Left ventricle myocardium superior (tissue), 1 donor: ENCODE measurements at places on chromosomes 2 and 18. TPM values are rescaled to one million over a fixed set of nuclear protein-coding genes. Genes with fewer than 3 reads are reported as not detected.

Gene PLGLB1
- 2.7 TPM for total RNA-seq

Gene EMILIN1
- 15.7 TPM for total RNA-seq

Gene NYAP2
- not detected for total RNA-seq

Gene PSTPIP2
- 2.7 TPM for total RNA-seq

Gene MAPK4
- total RNA-seq = 28.8 TPM

Gene SERPINB2
- total RNA-seq = not detected

Gene INHBB
- 2.8 TPM for total RNA-seq

DNA sequence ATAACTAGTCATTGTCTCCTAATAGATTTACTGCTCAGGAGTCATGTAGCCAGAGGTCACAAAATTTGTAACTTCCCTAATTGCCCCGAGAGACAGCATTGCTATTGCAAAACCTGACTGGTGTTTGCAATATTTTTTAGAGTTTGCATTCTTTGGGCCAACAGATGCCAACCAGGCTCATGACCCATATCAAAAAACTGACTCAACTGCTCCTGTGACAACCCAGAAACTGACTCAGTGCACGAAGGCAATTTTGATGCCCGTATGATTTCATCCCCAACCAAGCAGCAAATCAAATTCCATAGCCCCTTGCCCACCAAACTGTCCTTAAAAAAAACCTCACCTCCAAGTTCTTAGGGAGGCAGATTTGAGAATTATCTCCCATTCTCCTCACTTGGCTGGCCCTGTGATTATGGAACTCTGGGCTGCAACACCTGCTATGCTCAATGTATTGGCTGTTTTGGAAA, 951.3 kb downstream of the TSN start:
- DNase-seq = no peak

- no peak for DNase-seq
Measured at GRCh38 chr2:203824603-203825002, 43.0 kb upstream of the CTLA4 start.

GRCh38 chr18:47179520-47179919, 3.4 kb upstream of the IER3IP1 start:
- no peak for DNase-seq

DNA sequence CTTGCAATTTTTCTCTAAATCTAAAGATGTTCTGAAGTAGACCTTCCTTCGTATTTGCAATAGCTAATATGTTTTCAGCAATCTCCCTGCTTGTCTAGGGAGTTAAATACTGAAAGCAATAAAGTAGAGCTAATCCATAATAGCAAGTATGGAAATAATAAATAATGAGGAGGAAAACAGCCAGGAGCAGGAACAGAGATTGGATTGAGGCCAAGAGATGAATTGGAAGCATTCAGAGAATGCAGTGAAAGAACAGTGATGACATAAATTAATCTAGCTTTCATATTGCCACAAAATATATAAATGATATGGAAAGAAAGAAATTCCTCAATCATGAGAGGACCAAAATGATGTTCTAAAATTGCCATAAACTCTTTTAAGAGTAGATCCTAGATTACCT, 679.7 kb downstream of the METTL4 start:
- no peak for DNase-seq

DNA sequence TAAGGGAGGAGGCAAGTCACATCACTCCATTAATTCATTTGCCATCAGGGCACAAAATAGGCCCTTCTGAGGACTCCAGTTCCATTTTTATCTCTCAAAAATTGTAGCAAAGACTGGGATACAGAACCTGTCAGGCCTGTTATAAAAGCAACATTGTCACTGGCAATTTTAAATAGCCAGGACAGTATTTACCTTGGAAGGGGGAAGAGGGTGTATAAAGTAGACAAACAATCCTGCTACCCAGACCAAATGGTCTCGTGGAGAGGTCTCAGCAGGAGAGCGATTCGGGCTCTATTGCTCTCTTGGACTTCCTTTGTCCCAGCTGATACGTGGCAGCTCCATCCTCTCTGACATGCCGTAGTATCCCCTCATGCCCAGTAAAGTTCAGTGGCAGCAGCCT, 740.3 kb upstream of the HS6ST1 start:
- DNase-seq = no peak

DNA sequence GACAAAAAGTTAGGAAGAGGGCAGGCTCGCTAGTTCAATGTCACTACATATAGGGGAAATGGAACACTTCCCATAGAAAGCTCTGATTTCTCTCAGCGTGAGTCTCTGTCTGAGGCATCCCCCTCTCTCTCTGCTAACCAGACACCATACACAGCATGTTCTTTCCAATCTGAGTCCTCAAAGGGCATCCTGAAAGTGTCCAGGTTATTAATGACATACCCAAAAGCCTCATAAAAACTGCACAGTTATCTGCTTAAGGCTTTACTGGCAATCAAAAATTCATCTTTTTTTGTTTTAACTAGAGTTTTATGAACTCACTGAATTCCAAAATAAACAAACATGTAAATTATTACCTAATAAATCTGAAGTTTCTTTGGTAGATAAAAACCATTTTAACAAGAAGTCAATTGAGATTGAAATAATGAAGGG, 137.4 kb downstream of the AFF3 start:
- DNase-seq = no peak

DNA sequence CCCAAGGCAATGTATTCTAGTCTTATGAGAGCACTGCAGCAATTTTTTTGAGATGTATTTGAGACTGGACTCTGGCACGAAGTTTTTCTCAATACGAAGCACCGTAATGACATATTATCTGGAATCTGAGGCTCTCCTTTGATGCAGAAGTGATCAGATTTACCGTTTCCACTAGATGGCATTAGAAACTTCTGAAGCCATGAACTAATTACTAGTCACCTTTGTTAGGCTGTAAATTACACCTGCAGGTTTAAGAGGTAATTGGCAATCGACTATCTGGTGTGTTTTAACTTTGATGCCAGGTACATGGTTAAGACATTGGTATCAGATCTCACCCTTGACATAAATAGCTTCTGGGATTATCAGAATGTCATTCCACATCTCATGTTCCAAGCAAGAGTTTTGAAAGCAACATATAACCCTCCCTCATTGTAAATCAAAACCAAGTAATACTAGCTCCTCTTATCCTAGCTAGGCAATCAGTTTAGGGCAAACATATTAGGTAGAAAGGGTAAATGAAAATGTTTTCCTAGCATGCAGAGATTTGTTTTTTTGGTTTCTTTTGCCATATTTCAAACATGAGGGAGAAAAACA, 254.6 kb upstream of the SPRED2 start:
- no peak for DNase-seq

DNA sequence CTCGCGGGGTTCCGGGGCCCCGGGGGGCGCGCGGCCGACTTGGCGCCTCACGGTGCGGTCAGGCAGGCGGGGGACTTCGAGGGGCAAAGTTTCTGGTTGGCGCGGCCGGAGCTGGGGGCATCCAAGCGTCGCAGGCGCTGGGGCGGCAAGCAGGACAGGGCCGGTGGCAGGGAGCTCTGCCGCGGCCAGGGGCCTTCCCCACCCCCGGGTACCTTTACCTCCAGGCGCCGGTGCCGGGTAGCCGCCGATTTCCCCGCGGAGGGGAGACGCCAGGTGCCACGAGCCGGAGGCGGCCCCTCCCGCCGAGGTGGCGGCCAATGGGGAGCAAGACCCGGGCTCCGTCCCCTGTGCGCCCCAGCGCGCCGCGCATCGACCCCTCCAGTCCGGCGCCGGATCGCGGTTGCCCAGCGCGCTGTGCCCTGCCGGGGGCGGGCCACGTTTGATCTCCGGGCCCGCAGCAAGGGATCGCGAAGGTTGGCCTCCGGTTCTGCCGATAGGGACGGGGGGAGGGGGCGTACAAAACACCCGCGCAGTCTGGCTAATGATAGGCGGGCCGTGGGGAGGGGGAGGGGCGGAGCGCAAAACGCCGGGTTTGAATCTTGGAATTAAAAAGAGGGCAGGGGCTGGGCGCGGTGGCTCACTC, at the start of gene ST8SIA5:
Gene ST8SIA5 (minus strand): TSS at position 495 of the 643 bp plus-strand sequence. CDS start 545 bp downstream, outside the sequence.
- DNase-seq = peak; percentile 54

DNA sequence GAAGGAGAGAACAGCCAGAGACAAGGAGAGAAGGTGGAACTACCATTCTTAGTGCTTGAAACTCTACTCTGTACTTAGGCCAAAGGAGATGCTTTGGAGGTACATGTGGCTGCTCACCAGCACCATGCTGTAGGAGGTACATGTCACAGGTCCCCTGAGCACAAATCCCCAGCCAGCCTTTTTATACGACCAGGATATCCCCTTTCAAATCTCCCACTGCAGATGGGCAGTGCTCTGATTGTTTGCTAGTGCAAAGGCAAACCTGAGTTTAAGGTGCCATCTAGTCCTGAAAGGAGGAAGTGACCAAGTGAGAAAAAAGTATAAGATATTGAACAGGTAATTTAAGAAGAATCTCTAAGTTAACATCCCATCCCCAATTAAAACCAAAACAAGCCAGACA, 17.1 kb upstream of the TTC21B start:
- DNase-seq = no peak

DNA sequence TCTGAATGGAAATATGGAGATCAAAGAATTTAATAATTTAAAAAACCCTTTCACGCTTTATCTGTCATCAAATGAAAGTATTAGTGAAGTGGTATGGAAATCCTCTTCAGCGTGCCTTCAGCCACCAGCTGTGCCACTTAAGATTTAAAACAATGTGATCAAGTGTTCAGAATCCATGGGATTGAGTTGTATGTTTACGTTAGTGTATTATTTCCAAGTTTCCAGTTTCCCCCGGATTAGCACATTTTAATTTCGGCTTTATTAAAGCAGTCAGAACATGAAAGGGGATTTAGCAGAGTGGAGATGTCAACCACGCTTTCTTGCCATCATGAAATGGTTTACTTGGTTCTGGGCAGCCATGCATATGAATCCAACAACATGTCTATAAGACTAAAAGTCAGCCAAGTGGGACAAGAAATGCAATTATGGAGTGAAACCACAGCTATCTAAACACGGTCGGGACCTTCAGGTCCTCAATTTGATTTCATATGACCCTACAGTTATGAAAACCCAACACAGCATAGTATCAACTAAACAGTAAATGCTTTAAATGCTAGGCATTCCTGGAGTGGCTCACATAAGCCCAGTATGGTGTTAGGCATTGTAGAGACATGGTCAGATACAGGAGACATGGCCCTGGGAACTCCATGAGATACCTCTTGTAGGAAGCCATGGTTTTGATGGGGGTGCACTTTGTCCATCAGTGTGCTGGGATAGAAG, 224.9 kb upstream of the EPAS1 start:
- DNase-seq = no peak

GRCh38 chr2:241224018-241224850, 35.8 kb downstream of the ANO7 start:
- DNase-seq = peak; percentile 65

DNA sequence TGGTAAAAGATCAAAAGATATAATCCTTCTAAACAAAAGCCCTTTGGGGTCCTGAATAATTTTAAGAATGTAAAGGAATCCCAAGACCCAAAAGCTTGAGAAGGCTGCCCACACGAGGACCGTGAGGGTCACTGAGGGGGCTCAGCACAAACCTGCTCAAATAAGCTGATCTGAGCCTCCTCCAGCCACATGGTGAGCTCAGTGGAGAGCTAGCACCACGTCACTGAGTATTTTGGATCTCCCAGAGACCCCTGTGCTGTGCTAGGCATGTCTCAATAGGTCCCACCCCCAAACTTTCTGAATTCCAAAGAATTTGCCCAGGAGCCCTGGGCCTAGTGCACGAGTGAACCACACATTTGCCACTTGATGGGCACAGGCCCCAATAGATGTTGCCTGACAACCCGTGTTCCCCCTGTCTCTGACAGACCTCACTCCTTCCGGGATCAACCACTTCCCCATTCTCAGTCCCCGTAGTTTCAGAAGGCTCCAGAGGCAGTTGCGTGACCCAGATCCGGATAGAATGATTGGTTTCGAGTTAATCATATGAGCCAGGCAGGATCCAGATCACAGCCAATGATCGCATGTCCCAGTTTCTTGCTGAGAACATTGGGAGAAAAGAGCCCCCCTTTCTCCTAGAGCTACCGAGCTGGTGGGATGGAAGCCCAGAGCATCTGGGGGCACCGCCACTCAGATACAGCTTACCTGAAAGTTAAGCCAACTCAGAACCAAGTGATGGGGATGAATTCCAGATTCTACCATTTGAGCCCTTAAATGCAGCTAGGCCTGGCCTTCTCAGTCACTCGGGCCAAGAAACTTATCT, 203.8 kb downstream of the TNS1 start:
- no peak for DNase-seq

- DNase-seq = no peak
Measured at GRCh38 chr2:234973008-234973407, 21.2 kb downstream of the SH3BP4 start.

DNA sequence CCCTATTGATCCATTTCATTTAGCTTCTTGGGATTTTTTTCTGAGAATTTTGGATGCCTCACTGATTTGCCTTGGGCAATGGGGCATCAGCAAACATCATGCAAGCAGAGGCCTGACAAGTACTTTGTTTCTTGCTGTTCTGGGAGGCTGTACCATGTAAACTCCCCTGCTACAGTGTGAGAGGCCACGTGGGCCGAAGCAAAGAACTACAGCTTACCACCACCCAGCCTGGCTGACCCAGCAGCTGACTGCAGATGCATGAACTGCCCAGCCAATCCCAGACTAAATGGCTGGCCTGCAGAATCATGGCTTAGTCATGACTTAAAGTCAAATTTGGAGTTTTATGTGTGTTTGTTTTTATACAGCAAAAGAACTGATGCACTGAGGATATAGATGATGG, 579.9 kb downstream of the CNTNAP5 start:
- no peak for DNase-seq

- DNase-seq = no peak
Measured at GRCh38 chr2:74039611-74040010, 54.9 kb downstream of the TET3 start.

GRCh38 chr2:69549421-69549820, 94.1 kb downstream of the AAK1 start:
- no peak for DNase-seq

DNA sequence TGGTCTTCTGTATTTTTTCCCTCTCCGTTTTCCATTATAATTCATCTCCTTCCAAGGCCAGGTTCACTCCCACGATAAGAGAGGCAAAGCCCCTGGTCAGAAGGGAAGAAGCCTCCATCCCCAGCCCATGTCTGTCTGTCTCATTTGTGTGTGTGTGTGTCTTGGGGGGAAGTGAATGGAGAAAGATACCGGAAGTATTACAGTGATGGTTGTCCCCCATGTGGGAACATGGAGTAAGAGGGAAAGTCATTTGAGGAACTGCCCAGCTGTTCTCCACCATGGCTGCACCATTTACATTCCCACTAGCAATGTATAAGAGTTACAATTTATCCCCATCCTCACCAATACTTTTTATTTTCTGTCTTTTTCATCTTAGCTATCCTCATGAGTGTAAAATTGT, 113.6 kb upstream of the ATP8B1 start:
- DNase-seq = no peak

- DNase-seq = no peak
Measured at GRCh38 chr2:191571163-191571769, 106.7 kb upstream of the NABP1 start.

- DNase-seq = no peak
Measured at GRCh38 chr18:57928466-57928865, 115.6 kb upstream of the NEDD4L start.

- no peak for DNase-seq
Measured at GRCh38 chr2:88195246-88195645, 25.1 kb downstream of the THNSL2 start.
